ENCODE measurements at places on chromosomes 12 and 14. TPM values are rescaled to one million over a fixed set of nuclear protein-coding genes. Genes with fewer than 3 reads are reported as not detected.
A peak's percentile ranks its signal among the peaks of the same experiment; 100 is the strongest.

Gene KRT78
- not detected for total RNA-seq

Gene SRRM4
- not detected for total RNA-seq

Gene ABCD2
- total RNA-seq, result not detected

Gene GTF2H3
- 38.7 TPM for total RNA-seq

Gene SLC10A1
- not detected for total RNA-seq

DNA sequence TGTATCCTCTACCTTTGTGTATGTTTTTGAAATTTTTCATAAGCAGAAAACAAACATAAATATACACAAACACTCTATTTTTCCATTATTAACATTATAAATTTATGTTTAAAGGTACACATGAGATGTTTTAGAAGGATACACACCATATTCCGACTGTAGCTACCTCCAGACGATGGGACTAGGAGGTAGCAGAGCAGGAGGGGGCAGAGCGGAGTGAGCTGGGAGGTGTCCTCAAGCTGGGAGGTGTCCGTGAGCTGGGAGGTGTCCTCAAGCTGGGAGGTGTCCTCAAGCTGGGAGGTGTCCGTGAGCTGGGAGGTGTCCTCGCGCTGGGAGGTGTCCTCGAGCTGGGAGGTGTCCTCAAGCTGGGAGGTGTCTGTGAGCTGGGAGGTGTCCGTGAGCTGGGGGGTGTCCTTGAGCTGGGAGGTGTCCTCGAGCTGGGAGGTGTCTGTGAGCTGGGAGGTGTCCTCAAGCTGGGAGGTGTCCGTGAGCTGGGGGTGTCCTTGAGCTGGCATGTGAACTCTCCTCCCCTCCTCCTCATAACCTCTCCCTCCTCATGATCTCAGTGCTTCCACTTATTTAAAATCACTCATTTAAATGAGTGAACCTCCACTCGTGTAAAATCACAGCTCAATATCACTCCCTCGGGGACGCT, 346.9 kb upstream of the SFSWAP start:
- DNase-seq, result no peak

- DNase-seq, result no peak
Measured at GRCh38 chr12:19506497-19506896, 67.2 kb downstream of the AEBP2 start.

GRCh38 chr14:21933681-21934080, 260.1 kb upstream of the OR4E1 start:
- no peak for DNase-seq

DNA sequence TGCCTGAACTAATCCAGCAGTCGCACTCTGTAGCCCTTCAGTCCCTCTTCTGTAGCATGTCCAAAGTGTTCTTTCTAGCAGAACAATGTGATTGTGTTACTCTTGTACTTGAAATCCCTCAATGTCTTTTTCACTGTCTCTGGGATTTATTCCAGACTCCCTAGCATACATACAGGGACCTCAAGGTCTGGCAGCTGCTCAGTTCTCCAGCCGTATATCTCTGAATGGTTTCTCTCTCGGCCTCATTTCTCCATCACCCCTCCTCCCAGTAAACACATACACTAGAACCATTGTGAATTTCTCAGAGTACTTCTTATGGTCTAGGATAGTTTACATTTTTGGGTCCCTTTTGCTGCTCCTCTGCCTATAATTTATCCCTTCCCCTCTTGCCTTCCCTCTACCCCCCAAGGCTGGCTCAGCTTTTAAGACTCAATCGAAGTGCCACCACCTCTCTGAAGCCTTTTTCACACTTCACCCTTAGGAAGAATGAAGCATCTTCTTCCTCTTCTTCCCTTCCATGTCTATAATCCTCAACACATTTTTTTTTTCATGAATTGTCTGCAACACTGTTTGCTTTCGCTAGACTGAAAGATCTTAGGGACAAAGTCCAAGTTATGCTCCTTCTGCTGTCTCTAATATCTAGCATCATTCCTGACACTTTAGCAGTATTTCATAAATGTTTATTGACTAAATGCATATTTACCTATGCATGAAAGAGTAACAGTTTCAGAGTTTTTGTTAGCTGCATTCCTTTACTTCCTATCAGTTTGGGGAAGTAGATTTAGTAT, 446.1 kb downstream of the ZFP36L1 start:
- no peak for DNase-seq

DNA sequence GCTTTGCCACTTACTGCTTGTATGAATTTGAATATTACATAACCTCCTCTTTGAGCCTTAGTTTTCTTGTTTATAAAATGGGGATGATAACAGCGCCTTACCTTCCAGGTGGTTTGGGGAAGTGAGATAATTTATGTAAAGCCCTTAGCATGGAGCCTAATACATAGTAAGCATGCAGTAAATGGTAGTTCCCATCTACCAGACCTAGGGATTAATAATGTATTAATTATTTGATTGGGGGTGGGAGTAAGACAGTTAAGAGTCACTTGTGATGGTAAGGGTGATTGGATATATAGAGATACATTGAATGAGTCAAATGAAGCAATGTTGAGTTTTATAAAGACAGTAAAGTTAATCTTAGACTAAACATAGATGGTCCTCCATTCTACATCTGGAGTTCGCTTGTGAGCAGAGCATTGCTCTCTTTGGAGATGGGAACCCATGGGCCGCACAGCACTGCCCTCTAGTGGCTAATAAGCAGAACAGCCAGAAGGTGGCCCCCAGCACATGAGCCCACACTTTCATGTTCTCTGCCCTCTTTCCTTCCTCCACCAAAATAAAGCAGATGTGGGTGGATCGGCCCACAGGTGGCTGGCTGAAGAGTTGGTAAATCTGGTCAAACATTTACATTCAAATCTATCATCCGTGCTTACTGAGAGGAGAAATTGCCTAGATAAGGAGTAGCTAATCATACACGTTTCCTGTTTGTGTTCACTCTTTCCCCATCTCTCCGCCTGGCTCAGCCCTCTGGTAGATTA, 26.5 kb upstream of the TAMALIN start:
- DNase-seq, result peak; percentile 81

- DNase-seq, result no peak
Measured at GRCh38 chr12:46530373-46531056, 157.9 kb upstream of the SLC38A2 start.

GRCh38 chr12:102950107-102950949, 7.1 kb upstream of the ASCL1 start:
- DNase-seq, result peak; percentile 16

GRCh38 chr12:120686151-120686689, 729 bp upstream of the MLEC start:
- DNase-seq, result peak; percentile 100

DNA sequence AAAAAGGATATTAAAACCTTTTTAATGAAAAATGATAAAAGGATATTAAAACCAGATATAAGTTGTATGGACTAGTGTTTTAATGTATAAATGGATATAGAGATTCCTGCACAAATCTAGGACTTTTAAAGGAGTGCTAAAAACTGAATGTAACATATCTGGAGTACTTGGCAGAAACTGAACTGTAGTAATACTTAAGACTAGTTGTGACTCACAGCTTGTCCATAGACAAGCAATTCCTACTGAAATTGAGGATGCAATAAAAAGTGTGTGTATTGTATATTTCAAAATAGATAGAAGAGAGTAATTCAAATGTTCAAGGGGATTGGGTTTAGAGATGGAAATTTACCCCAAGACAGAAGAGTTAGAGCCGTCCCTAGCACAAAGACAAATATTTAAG, 59.6 kb downstream of the FBXO33 start:
- peak; percentile 89 for DNase-seq

DNA sequence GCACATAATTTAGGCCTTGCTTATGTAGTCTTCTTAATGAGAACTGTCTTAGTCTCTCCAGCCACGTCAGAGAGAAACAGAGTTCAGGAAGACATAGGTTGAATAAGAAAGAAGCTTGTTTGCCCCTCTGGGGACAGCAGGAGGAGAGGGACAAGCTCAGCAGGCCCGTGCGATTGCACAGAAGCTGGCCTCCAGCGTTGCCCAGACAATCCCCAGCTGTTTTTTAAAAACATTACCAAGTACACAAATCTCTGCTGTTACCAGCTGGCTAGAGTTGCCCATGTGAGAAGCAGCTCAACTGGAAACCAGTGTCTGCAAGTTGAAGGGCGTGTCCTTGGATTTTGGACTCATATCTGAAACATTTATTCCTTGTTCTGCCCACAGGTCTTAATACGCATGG, 232.6 kb downstream of the EFCAB11 start:
- DNase-seq, result peak; percentile 10

GRCh38 chr12:115325858-115326257, 641.9 kb upstream of the TBX3 start:
- peak; percentile 12 for DNase-seq

DNA sequence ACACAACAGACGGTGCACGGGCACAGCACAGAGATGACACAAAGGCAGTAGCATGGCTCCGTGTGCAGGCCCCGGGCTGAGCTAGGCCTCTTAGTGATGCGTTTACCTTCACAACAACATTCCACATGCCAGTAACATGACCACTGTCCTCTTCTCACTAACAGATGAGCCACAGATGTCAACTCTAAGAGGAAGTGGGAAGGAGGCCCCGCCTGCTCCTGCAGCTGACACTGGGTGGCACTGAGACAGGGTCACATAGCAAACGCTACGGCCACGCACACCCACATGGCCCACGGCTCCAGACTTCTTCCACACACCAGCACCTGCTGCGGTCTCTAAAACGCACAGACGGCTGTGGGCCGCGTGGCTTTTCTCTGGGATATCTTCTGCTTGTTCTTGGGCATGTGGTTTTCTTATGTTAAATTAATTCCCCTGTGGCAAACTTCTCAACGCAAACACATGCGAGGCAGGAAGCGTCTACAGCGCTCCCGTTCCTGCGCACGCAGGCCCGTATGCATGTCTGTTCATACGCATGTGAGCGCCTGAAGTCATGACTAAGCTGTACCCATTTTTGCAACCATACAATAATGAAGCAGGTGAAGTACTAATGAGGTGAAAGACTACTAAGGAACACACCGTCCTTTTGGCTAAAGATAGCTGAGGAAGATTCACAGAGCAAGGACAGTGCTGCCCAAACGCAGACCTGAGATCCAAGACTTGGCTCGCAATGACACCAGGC, 26.8 kb downstream of the AMN start:
- peak; percentile 42 for DNase-seq

- no peak for DNase-seq
Measured at GRCh38 chr14:61417141-61417540, 95.8 kb downstream of the PRKCH start.

DNA sequence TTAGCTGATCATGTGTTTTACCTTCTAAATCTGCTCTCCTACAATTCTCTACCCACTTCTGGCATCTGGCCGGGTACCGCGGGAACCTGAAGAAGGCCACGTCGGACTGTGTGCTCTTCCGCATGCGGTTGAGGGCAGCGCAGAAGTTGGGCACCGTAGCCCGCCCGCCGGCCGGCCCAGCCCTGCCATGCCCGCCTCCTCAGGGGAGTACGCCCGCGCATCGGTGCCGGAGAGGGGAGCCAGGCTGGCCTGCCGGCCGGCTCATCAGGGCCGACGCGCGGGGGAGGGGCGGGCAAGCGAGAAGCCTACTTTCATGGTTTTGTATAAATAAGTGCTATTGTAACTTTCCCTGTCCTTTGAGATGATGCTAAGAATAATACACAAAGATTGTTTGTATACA, 19.9 kb upstream of the ADAMTS20 start:
- DNase-seq, result no peak

DNA sequence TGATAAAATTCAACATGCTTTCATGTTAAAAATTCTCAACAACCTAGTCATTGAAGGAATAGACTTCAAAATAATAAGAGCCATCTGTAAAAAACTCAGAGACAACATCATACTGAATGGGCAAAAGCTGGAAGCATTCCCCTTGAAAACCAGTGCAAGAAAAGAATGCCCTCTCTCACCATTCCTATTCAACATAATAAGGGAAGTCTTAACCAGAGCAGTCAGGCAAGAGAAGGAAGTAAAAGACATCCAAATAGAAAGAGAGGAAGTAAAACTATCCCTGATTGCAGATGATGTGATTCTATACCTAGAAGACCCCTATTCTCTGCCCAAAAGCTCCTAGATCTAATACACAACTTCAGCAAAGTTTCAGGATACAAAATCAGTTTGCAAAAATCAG, 52.9 kb downstream of the APOBEC1 start:
- no peak for DNase-seq

DNA sequence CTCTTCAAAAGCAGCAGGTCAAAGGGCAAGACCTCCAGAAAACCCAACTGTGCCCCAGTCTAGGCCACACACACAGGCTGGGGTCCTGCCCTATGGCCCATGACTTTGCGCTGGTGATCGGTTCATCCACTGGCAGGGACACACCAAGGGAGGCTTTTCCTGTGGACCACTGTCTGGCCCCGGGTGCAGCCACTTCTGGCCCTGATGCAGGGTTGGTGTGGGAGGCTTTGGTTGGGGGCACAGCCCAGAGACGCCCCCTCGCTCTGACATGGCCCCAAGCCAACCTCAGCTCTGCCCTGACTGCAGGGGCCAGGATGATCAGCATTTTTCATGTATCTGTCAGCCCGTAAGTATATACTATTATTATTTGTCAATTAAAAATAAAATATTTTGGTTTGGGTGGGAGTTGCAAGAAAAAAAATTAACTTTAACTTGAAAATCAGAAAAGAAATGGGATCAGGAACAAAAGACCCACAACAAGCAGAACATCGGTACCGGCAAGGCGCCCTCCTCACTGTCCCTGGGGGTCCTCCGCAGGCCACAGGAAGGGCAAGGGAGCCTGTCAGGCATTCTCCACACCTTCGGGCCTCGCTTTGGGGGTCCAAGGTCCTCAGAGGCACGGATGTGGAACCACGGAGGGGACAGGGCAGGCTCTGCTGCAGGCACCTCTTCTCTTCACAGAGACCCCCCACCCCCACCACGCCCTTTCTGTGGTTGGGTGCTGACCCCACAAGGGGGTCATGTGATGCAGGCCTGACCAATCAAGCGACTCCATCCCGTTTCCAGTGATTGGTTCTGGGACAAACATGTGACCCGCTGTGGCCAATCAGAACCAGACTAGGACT, 181.5 kb upstream of the SFSWAP start:
- no peak for DNase-seq

- no peak for DNase-seq
Measured at GRCh38 chr12:6218347-6218925, 18.2 kb downstream of the CD9 start.

GRCh38 chr12:14578646-14579045, 11.0 kb upstream of the PLBD1 start:
- no peak for DNase-seq

DNA sequence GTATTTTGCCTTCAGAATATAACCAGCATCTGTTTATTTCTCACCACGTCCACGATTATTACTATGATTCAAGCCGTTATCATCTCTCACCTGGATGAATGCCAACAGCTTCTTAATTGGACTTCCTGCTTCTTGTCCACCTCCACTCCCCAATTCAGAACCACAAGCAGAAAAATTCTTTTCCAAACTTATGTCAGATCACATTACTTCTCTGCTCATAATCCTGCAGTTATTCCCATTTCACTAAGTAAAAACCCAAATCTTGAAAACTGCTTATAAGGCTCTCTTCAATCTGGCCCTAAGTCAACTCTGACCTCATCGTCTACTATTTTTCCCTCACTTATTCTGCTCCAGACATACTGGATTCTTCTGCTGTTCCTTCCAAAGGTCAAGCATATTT, 2.0 kb downstream of the CRY1 start:
- DNase-seq, result peak; percentile 81

DNA sequence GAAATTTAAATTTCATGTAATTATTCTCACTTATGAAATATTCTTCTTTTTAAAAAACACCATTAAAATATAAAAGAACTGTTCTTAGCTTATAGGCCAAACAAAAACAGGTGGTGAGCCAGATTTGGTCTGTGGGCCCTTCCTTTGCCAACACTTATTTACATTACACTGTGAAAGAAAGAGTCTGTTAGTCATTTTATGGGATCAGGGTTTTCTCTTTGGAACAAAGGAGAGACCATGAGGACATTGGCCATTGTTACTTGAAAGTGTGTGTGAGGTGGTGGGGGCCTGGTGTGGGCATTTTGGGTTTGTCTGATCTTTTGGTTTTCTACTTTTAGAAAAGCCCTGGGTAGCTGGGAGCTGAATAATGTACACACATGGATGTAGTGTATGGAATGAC, 62.7 kb downstream of the TTC6 start:
- DNase-seq, result no peak
